ENCODE measurements at places on chromosomes 1 and 21.

DNA sequence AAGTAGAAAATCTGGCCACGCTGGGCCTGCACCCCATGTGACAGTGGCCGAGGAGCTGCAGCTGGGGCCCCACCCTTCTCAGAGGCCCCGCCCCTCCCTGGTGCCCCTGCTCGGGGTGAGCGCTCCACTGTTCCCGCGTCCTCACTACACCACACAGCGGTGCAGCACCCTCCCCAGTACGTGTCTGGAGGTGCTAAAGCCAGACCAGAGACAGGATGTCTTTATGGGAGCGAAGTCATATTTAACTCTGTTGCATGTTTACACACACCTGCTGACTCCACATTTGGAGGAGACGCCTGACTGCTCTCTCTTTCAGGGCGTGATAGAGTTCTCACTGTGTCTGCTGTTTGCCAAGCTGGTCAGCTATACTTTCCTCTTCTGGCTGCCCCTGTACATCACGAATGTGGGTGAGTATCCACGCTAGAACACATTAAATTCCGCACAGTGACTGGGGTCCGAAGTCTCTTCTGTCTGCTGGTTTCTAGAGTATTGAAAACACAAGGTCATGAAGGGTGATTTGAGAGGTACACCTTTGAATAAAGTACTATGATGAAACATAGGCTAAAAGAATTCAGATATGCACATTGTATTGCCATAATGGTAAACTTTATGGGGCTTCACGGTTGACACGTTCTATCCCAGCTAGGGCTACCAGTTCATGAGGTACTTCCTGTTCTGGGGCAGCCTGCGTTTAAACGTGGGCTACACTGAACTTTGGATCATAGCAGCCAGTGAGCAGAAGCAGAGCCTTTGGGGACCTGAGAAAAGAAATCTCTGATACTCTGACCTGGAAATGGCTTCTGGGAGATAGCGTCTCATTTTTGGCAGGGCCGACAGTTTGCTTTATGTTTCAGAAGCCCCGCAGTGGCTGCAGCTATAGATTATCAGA, 48.4 kb downstream of the SLC37A1 start:
- no peak for DNase-seq

- DNase-seq = no peak
Observed at GRCh38 chr1:95223110-95223509, 10.9 kb upstream of the RWDD3 start.

DNA sequence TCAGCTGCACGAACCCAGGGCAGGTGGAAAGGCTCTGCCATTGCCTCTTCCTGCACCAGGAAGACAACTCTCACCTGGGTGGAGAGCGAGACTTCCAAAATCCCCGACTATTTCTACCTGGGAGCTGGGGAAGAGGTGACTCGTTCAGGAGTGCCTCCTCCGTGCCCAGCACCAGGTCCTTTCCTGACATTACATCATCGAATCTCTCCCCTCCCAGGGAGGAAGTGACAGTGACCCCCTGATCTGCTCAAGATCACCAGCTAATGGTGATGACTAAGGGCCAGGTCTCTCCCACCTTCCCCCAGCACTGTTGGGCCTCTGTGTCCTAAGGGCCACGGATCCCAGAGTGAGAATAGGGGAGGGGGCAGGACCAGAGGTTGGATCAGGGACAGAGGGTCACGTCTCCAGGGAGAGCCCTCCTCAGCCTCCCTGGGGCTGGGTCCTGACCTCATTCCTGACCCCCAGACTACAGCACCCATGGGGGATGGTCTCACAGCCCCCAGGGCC, 6.8 kb downstream of the MEGF6 start:
- DNase-seq = no peak

GRCh38 chr1:27503844-27504587, 14.0 kb upstream of the WASF2 start:
- DNase-seq = no peak

- DNase-seq = no peak
Observed at GRCh38 chr1:223221686-223222085, 78.6 kb upstream of the TLR5 start.

DNA sequence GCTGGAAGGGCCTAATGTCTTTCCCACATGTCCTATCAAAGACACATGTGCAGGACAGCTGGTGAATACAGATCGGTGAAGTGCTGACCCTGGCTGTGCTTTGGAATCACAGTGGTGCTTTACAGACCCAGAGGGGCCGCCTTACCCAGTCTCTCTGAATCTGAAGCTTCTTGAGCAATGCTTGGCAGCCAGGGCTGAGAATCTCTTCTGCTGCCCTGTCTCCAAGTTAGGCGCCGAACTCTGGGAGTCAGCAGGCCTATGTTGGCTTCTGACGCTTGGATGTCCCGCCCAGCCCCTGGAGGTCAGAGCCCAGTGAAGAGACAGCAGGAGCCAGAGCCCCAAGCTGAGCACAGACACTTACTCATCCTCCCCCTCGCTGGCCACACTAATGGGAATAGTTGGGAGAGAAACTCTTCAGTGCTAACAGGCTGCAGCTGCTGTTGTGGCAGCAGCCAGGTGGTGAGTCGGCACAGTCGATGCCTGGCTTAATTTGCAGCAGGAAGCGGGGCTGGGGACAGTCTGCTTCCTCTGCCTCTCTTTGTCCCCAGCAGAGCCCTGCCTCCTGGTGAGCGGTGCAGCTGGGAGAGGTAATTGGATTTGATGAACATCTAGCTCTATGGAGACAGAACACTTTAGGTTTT, 68.1 kb downstream of the URB2 start:
- no peak for DNase-seq

GRCh38 chr1:72178266-72178665, 104.1 kb downstream of the NEGR1 start:
- DNase-seq = no peak

DNA sequence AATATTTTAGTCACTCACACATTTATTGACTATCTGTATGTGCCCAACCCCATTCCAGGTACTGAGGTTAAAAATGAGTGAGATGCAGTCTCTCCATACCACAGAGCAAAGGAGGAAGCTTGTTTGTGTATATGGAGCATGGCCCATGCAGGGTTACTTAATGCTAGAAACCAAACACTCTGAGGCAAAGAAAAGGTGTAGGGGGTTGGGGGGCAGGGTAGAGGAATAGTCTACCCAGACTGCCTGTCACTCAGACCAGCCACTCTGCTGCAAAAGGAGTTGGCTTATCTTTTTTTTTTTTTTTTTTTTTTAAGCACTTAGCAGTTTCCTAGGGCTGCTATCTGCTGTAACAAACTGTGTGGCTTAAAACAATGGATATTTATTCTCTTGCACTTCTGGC, 19.8 kb downstream of the PGM1 start:
- no peak for DNase-seq

DNA sequence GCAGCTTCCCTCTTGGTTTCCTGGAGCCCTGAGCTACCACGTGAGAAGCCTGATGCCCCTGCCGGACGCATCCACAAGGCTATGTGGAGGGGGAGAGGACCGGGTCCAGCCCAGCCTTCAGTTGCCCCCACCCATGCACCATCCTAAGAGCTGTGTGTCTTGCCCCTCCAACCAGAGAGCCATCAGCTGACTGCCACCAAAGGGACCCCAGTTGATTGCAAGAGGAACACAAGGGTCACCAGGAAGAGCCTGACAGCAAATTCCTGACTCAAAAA, 81.5 kb downstream of the GLIS1 start:
- DNase-seq = no peak

- no peak for DNase-seq
Observed at GRCh38 chr1:65330822-65331221, 21.5 kb downstream of the DNAJC6 start.

GRCh38 chr1:247146671-247147070, 25.1 kb downstream of the ZNF124 start:
- no peak for DNase-seq

GRCh38 chr21:28604946-28605537, 387.6 kb downstream of the LTN1 start:
- peak; percentile 49 for DNase-seq

DNA sequence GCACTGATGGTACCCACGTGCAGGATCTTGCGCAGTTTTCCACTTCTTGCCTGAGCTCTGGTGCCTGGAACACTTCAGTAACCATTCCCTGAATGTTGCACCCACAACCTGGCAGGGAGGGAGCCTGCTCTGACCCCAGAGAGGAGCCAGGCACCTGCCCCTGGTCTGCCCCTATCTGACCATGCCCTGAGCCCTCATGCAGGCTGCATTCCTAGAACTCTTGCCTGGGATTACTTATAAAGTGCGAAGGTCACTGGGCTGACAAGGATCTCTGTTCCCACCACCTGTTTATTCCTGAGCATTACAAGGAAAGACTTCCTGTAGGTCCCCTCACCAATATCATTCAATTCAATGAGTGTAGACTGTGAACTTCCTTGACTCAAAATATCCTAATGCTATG, 191.9 kb upstream of the FMN2 start:
- DNase-seq = no peak

DNA sequence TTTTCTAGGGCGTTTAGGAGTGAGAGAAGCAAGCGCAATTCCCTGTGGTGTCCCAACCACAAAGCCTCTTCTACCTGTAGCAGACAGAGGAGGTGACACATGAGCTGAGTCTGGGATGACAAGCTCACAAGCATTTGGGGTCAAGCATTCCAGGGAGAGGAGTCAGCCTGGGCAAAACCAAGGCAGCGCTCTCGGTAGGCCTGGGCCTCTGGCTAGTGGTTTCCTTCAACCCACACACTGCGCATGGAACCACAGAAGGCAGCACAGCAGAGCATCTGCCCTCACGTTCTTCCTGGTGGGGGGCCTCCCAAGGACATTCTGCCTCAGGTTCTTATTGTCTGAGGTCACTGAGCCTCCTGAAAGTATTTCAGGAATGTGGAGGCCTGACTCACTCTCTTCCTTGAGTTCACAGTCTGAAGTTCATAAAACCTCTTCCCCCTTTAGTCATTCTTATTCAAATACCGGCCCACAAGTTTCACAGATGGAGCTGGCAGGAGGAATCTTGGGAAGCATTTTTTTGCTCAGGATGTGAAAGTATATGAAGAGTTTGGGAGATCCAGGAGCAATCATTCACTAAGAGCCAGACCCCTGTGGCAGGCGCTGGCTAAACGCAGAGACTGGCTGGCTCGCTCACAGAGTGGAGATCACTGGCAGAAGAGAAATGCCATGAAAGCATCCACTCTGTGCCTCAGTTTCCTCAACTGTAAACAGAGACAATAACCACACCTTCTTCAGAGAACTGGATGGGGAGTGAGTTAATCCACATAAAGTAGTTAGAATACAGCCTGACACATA, 26.8 kb downstream of the CCN1 start:
- no peak for DNase-seq

GRCh38 chr1:201001962-201002361, 21.6 kb downstream of the KIF21B start:
- no peak for DNase-seq

GRCh38 chr1:9062846-9063245, 6.6 kb downstream of the SLC2A5 start:
- no peak for DNase-seq

GRCh38 chr21:42552407-42553336, 39.0 kb downstream of the SLC37A1 start:
- DNase-seq = no peak

GRCh38 chr1:26553942-26554682, 24.6 kb downstream of the RPS6KA1 start:
- no peak for DNase-seq

DNA sequence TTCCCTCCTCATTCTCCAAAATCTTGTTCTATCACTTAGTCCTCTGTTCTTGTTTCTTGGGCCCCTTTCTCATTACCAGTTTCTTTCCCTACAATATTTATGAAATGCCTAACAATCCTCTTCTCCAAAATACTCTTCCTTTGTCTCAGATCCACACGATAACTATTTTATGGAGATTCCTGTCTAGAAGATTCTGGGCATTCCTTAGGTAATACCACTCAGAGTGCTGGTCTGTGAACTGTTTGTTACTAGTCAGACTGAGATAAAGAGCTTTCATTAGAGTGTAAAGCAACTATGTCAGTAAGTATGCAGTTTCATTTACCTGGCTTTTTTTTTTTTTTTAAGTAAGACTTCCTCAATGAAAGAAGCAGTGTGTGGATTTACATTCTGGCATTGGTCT, 18.1 kb upstream of the RCOR3 start:
- no peak for DNase-seq

GRCh38 chr1:231610388-231610787, 16.2 kb upstream of the DISC1 start:
- DNase-seq = no peak

- no peak for DNase-seq
Observed at GRCh38 chr1:6634371-6635052, 9.8 kb downstream of the THAP3 start.

- DNase-seq = peak; percentile 55
Observed at GRCh38 chr1:167447521-167448136, 70.7 kb downstream of the CD247 start.

DNA sequence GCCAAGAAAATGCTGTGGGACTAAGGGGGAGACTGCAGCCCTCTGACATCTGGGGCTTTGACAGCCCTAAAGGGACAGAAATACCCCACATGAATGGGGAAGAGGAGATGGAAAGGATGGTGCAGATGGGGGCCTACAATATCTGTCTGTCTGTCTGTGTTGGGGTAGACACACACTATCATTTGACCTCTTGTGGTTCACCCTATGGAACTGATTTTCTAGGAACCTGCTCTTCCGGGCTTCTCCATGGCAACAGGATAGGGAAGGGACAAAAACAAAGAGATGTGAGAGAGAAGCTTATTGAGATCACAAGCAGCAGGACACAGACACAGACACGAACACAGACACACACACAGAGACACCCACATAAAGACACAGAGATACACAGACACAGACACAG, 17.1 kb downstream of the KIF21B start:
- no peak for DNase-seq

- DNase-seq = no peak
Observed at GRCh38 chr21:32181457-32181856, 97.4 kb downstream of the MIS18A start.

- DNase-seq = no peak
Observed at GRCh38 chr21:33023574-33024200, 2.0 kb upstream of the OLIG2 start.

- DNase-seq = no peak
Observed at GRCh38 chr1:12709696-12710095, 6.2 kb upstream of the AADACL3 start.

DNA sequence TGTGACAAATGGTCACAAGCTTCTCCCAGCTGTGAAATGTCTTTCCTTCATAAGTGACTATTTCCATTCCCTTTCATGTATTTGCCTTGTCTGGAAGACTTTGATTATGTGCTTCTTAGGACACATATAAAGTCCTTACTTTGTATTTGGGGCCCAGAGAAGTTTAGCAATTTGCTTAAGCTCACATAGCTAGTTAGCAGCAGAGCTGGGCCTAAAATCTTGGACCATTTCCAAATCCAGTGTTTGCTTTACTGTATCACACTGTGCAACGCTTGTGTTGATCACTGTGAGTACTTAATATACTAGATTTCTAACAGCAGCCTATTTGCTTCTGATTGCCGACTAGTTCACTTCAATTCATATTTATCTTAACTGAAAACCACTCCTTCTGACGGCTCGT, 2.2 kb upstream of the KCNA3 start:
- no peak for DNase-seq

Measured in GDM1 (cell line).